ENCODE measurements at places on chromosomes 16 and 17.
A peak's percentile ranks its signal among the peaks of the same experiment; 100 is the strongest.

- no peak for DNase-seq
These were observed 70.3 kb downstream of the N4BP1 start for GRCh38 chr16:48539485-48540221.

- DNase-seq = peak; percentile 6
These were observed 1.9 kb upstream of the CAPN15 start for GRCh38 chr16:525520-526180.

DNA sequence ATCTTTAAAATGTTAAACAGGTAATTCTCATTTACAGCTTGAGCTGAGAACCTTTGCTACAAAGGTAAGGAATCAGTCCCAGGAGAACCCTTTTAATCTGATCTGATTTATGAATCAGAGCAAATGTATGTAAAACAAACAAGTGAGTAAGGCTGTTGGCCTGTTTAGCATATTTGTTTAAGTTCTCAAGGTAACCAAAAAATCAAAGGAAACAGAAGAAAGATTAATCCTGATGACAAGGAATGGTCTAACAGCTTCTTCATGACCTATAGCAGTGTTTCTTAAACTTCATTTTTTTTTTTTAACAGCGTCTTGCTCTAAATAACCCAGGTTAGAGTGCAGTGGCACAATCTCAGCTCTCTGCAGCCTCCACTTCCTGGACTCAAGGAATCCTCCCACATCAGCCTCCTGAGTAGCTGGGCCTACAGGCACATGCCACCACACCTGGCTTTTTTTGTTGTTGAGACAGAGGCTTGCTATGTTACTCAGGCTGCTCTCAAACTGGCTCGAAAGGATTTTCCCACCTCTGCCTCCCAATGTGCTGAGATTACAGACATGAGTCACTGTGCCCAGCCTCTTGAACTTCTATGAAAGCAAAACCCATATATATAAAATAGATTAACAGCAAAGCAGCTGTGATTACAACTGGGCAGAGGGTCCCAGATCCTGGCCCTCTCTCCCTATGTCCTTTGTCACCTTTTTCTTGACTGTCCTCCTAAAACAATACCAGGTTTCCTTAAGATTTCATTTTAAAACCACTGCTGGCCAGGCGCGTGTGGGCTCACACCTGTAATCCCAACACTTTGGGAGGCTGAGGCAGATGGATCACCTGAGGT is 5.1 kb upstream of the JPT1 start:
- no peak for DNase-seq

DNA sequence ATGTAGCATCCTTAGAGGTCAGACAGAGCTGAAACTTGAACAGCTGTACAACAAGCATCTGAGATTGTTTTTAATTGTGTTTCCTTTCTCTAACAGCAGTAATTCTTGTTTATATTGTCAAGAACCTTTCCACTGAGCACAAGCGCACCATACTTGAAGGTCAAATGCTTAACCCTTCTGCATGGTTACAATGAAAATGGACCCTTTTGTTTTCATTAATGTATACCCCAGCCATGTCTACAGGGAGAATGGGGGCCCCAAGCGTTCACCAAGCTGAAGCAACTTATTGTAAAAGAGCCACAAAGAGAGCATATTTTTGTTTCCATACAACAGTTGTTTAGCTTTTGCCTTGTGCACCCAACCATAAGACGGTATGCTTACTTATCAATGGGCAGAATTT is 210.8 kb downstream of the FTO start:
- no peak for DNase-seq

DNA sequence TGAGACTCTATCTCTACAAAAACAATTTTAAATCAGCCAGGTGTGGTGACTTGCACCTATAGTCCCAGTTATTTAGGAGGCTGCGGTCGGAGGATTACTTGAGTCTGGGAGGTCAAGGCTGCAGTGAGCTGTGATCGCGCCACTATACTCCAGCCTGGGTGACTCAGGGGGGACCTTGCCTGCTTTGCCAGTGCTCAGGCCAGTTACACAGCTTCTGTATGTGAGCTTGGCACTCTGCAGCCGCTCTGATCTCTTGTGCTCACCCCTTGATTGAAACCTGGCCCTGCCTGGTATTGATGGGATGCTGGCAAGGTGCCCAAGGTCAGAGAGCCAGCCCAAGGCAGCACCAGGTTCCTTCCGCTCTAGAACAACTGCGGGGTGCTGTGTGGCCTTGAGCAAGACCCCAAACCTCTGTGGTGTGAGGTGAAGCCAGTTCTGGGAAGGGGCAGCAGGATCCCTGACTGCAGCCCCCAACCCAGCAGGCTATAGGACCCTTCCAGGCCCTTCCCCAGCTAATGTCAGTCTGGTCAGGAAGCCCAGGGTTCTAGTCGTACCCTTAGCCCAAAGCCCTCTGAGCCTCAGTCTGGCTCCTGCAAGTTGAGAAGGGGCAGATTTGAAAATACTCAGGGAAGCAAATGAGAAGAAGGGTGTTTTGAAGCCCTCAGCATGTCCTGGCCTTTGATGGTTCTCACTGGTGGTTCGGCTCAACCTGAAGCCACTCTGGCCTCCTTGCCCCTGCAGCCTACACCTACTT is 18.9 kb downstream of the MMP15 start:
- no peak for DNase-seq
